Ecto neural progenitor cell (in vitro differentiated cells): ENCODE measurements at places on chromosomes 5 and 9.

DNA sequence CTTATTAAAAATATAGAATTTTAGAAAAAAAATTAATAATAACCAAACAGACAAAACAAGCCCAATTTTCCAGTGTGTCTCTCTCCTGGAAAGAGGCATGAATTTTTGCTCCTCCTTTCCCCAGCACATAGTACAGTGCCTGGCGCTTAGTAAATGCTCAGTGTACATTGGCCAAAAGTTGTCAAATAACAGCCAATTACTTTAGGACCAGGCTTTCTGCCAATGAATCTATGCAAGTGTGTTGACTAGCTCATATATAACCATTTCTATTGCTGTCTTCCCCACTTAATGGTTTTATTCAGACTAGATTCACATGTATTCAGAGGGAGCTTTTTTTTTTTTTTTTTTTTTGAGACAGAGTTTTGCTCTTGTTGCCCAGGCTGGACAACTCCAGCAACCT is 120.1 kb upstream of the CD180 start:
- DNase-seq, result no peak

DNA sequence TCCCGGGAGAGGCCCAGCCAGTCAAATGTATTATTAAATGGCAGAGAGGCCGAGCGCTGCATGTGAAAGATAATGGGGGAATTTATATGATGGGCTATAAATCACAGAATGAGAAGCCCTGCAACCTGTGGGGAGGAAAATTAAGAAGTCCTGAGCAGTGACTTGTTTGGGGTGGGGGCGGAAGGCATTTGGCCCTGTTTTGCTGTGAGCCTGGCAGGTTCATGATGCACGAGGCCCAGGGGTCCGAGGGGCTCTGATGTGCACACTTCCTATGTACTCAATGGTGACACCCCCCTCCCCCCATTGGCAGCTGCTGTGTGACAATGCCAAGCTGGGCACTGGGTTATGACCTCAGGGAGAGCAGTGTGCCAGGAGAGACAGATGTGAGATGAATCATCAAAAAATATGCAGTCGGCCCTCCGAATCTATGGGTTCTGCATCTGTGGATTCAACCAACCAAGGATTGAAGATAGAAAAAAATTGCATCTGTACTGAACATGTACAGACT is 13.7 kb upstream of the DAB2IP start:
- no peak for DNase-seq

- DNase-seq, result no peak
Observed at GRCh38 chr9:29435368-29435767, 1862.1 kb upstream of the C9orf72 start.

- DNase-seq, result no peak
Observed at GRCh38 chr5:173781432-173781815, 106.7 kb upstream of the CPEB4 start.

- DNase-seq, result no peak
Observed at GRCh38 chr9:100554935-100555401, 22.9 kb upstream of the CAVIN4 start.

DNA sequence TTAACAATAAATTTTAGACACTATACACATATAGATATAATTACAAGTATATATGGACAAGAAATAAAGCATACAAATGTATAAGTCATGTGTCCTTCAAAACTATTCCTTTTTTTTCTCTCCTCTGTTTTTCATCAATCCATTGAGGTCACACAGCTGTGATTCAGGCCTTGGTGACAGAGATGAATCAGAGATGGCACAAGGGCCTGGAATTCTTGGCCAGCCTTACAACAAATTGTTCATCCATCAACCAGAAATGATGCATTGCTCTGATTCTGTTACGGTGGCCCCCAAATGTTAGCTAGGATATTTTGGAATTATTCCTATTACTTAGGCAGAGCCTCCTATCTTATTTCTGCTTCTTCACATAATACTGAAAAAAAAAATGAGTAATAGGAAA is 108.7 kb upstream of the MPDZ start:
- DNase-seq, result no peak

- DNase-seq, result no peak
Observed at GRCh38 chr5:111389390-111390082, 122.8 kb downstream of the STARD4 start.

- no peak for DNase-seq
Observed at GRCh38 chr5:57784121-57784520, 301.5 kb upstream of the ACTBL2 start.
